ENCODE measurements at places on chromosomes 1 and 21.

GRCh38 chr21:25457411-25457810 lies 149.9 kb downstream of the MRPL39 start:
- no peak for DNase-seq

GRCh38 chr1:3466366-3467075 lies 12.1 kb downstream of the ARHGEF16 start:
- no peak for DNase-seq

GRCh38 chr1:180198196-180198595 lies 31.9 kb upstream of the LHX4 start:
- DNase-seq: no peak

- no peak for DNase-seq
These were observed 183.7 kb upstream of the RRP15 start for GRCh38 chr1:218101409-218101808.

DNA sequence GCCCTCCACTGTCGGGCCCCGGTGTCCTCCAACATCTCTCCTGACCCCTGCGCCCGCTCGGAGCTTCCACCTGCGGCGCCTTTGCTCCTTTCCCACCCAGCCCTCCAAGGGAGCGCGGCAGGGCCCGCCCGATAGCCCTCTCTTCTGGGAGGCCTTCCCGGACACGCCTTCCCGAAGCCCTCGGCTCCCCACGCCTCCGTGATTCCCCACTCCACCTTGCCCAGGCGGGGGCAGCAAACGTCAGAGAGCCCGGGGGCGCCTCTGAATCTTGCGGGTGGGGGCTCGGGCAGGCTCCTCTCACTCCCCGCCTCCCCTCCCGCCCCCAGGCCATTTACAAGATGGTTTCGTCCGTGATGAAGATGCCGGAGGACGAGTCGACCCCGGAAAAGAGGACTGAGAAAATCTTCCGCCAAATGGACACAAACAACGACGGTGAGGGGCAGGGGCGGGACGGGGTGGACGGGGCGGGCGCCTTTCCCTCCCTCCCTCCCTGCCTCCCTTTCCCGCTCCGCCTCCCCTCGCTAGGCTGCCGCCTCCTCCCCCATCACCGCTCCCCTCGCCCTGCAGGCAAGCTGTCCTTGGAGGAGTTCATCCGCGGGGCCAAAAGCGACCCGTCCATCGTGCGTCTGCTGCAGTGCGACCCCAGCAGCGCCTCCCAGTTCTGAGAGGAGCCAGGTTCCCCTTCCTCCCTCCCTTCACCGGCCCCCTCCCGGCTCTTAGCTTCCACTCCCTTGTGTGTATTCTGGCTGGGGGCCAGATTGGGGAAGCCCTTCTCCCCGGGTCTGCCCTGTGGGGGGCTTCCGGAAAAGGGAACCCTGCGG lies 7.1 kb downstream of the HPCA start:
- no peak for DNase-seq

DNA sequence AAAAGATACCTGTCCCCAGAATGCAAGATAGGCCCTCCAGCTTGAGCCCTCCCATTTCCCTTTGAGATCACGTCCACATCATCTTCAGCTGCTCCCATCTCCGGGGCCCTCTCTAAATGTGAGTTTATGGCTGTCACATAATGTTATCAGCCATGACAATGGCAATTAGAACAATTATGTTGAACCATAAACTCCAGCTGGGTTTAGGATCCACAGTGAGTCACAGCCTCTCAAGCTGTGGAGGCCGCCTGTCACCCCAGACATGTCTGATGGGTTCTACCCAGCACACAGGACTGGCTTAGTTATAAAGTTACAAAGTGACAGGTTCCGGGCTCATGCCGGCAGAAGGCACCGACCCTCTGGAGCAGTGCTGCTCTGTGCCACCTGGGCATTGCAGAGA lies 597.3 kb downstream of the PTPRU start:
- DNase-seq: no peak

DNA sequence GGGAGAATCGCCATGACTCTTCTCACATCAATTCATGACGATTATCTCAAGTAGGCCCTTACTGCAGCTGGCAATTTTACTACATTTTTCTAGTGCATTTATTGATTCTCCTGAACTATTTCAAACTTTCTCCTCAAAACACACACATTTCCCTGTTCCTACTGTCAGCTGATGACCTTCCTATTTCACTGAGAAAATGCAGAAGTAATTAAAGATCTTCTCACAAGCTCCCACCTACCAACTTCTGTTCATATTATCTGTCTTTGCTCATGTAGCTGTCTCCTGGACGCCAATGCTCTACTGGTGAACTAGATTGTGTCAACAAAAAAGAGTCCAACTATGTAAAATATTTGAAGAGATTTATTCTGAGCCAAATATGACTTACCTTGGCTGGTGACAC lies 36.4 kb upstream of the FASLG start:
- DNase-seq: no peak

GRCh38 chr21:46604329-46604974 lies 430 bp downstream of the S100B start:
- no peak for DNase-seq

DNA sequence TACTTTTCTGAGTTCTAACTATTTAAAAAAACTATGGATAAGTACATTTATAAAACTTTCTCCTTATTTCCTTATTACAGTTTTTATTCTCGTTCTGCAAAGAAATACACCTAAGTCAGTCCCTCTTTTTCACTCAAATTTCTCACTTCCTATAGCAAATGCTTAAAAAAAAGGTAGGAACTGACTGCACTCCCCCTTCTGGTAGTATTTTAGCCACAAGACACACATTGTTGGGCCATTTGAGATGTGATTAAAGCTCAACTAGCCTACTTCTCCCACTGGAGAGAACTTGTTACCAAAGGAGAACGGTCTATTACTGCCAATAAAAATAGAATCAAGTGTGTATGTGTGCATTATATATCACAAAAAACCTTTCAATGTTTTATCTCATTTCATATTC lies 521.9 kb upstream of the PRMT6 start:
- no peak for DNase-seq

GRCh38 chr1:177984136-177984525 lies 14.3 kb upstream of the SEC16B start:
- no peak for DNase-seq

GRCh38 chr1:87449348-87449963 lies 120.8 kb downstream of the LMO4 start:
- no peak for DNase-seq

- DNase-seq: no peak
These were observed 28.1 kb upstream of the ZYG11A start for GRCh38 chr1:52814465-52814864.

DNA sequence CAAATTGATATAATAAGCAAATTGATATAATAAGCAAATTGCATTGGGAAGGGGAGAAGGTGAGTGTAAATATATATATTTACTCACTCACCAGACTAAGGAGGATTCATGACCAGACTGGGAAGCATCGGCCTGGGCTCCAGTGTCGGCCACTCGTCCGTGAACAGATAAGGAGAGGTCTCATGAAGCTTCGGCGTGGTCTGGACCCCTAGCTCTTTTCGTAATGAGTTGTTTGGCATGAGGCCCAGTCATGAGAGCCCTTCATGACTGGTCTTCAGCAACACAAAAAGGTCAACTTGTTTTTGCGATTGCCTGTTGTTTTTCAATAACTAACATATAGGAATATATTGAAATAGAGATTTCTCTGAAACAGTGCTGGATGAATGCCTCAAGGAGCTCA lies 222.9 kb upstream of the KCNK2 start:
- DNase-seq: no peak

GRCh38 chr1:228031276-228031995 lies 24.6 kb downstream of the WNT3A start:
- no peak for DNase-seq

DNA sequence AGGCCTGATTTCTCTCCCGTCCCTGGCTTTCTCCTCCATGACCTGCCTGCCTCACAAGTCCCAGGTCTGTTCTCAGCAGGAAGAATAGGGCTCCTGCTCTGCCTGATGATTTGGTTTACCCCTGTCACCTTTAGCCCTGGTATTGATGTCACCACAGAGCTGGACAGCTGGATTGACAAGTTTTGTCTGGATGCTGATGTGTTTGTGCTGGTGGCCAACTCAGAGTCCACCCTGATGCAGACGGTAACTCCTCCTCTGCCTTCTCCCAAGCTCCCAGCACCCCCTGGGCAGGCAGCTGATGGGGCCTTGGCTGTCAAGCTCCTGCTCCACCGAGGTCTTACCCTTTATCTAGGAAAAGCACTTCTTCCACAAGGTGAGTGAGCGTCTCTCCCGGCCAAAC lies 18.4 kb downstream of the MFN2 start:
- DNase-seq: no peak

GRCh38 chr1:104291156-104291555 lies 541.5 kb downstream of the AMY1C start:
- no peak for DNase-seq
